ENCODE measurements at places on chromosomes 13 and 19.

GRCh38 chr13:45623516-45624090 is 8.1 kb upstream of the ERICH6B start:
- DNase-seq, result no peak

DNA sequence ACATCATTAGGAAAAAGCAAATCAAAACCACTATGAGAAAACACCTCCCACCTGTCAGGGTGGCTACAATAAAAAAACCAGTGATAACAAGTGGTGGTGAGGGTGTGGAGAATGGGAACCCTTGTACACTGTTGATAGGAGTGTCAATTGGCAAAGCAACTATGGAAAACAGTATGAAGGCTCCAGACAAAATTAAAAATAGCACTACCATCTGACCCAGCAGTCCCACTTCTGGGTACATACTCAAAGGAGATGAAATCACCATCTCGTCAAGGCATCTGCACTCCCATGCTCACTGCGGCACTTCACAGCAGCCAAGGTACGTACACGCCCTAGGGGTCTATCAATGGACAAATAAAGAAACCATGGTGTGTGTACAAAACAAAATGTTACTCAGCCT is 715.1 kb downstream of the UQCRFS1 start:
- DNase-seq, result no peak

DNA sequence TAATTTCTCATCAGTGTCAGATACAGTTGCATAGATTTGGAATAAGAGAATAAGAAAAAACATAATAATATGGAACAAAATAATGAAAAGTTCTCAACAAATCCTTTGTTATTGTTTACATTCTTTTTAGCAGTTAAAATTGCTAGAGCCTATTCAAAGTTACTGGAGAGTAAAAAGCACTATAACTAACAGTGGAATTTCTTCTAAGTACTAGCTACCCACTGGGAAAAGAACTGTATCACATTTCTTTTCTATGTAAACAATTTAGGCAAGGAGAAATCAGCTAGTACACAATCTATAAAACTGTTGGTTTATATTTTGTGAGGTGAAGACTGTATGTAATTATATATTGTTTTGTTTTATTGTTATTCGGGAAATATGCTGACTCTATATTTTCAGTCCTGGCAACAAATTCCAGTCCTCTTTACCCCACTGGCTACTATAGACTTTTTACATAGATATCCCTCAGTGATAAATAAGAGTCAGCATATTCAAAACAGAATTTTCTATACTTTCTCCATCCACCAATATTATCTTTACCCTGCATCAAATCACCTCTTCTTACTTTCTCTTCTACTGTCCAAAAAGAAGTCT is 222.0 kb downstream of the PCDH9 start:
- DNase-seq, result no peak

DNA sequence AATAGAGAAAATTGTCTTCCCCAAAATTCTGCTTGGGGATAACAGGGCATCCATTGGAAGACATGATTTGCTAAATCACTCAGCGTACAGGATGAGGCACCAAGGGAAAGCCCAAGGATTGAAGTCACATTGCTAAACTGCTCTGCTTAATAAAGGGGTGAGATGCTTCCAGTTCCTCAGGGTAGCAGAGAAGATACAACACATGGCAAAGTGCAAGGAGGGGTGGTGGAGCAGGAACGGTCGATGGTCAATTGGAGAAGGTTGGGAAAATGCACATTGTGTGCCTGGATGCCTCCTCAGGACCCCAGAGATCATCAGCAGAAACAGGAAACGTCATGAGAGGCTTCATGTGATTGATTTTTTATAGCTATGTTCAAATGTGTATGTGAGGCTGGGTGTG is 116.3 kb upstream of the SOX1 start:
- DNase-seq, result no peak

DNA sequence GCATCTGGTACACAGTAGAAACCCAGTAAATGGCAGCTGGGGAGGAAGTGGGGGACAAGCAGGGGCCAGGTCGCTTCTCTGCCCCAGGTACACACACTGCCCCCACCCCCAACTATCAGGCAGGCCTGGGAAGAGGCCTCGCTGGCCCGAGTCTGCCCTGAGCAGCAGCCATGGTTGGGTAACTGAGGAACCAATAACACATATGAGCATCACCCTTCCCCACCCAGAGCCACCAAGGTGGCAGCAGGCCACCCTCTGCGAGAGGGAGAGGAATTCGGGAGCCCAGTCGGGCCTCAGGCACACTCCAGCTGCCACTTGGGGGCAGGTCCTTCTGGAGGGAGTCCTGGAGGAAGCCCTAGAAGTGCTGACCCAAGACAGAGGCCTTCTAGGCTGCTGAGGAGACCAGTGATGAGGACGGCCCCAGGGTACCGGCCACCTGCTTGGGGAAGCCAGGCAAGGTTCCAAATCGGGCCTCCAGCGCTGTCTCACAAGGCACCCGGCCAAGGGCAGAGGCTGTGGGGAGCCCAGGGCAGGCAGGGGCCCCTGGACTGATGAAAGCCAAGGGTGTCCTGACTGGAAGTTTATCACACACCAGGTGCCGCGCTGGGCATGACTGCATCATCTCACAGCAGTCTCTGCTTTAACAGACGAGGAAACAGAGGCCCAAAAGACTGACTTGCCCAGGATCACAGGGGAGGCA is 14.0 kb upstream of the KPTN start:
- no peak for DNase-seq

GRCh38 chr13:80131204-80131603 is 209.7 kb downstream of the SPRY2 start:
- DNase-seq, result peak; percentile 86

- no peak for DNase-seq
Observed at GRCh38 chr13:46593398-46593797, 40.4 kb downstream of the LRCH1 start.

DNA sequence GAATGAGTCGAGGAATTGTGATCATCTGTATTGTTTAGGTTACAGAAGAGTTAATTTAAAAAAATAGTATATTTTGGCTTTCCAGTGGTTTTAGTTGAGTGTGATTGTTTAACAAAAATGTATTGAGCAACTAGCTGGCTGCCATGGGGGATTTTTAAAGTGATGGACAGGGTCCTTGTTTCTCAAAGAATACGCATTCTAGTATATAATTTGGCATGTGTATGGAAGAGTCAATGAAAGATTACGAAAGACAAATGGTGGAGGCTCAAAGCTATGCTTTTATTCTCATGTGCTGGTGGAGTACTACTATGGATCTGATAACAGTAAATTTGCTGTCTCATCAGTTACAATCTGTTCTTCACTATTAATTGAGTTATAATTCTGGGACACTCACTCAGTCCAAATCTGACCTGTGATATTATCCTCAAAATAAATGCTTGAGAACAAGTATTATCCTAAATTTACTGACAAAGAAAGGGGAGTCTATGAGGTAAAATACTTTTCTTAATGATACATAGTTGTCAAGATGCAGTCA is 240.0 kb downstream of the GPC6 start:
- no peak for DNase-seq

DNA sequence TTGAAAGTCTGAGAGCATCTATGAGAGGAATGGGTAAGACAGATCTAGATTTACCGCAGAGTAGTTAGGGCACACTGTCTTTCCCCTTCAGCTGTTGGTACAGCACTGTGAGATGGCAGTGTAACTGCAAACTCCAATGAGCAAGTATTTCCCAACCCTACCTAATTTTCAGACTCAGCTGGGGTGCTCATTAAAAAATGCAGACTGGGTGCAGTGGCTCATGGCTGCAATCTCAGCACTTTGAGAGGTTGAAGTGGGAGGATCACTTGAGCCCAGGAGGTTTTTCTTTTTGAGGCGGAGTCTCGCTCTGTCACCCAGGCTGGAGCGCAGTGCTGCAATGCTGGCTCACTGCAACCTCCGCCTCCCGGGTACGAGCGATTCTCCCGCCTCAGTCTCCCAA is 12.6 kb downstream of the QPCTL start:
- DNase-seq, result no peak

DNA sequence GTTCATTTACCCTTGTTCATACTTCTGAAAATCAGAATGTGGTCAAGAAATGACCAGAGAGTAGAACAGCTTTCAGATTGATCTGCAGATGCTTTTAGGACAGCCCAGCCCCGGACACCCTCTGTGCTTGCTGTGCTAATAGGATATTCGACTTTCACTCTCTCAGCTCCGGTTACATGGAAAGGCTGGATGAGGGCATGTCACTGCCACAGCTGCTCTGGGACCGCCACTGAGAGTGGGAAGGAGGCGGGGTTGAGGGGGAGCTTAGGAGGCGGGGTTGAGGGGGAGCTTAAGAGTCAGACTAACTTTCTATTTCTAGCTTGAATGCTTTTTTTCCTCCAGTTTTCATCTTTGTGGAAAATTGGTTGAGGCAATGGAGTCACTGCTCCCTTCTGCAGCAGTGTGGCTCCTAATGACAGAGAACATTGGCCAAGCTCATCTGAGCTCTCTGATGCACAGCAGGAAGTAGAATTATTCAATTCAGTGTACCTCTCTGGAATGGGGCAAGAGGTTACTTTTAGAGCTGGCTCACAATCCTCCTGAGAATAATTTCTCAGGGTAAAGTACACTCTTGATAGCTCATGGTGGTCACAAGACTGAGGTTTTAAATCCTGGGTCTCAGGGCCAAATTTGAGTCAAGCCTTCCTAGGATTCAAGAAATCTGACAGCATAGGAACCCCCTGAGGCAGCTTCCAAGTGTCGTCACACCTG is 74.6 kb upstream of the NPAS1 start:
- peak; percentile 89 for DNase-seq

DNA sequence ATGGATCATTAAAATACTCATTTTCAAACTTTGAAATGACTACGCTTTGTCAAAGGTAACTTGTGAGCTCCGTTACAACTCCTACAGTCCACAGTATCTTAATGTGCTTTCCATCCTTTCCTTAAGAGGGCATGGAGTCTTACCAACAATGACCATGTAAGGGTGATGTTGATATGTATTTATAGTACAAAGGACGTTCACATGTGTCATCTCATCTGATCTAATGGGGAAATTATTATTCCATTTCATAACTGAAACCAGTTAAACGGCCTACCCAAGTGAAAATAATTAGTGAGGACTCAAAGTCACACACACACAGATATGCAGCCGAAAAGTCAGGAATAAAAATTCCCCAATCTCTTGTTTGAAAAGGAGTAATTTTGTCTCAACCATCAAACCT is 9.6 kb downstream of the USP12 start:
- no peak for DNase-seq

DNA sequence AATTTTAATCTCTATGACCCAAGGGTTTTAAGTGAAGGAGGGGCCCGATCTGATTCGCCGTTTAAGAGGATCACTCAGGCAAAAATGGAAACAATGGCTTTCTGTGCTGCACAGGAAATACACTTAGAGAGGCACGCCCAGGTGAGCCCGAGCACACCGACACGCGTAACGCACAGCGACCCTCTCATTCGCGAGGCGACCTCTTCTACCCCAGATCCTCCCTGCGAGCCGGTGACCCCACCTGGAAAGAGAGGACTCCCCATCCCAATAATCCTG is 216 bp downstream of the SH2D3A start:
- DNase-seq, result no peak

DNA sequence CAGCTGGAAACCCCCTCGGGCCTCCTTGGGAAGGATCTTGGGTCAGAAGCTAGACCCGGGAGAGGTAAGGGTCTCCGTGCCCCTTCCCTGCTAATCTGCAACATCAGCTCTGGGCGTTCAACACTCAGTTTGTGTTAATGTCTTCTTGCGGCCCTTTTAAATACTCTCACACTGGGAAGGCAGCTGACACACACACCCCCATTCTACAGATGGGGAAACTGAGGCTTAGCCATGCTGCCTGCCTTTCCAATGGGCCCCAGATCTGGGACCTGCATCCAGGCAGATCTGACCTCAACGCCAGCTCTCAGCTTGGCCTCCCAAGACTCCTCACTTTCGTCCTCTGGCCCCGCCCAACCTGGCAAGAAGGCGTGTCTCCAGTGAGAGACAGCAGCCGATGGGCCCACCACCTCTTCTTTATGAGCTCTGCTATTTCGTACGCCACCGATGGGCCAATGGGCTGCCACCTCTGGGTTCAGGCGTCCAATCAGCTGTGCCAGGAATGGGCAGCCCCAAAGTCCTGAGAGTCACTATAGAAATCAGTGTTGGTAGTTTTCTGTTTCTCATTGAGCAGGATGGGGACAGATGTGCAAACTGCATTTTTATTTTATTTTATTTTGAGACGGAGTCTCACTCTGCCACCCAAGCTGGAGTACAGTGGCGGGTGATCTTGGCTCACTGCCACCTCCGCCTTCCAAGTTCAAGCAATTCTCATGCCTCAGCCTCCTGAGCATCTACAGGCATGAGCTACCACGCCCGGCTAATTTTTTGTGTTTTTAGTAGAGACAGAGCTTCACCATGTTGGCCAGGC is 43.8 kb downstream of the DNM2 start:
- DNase-seq, result peak; percentile 65

DNA sequence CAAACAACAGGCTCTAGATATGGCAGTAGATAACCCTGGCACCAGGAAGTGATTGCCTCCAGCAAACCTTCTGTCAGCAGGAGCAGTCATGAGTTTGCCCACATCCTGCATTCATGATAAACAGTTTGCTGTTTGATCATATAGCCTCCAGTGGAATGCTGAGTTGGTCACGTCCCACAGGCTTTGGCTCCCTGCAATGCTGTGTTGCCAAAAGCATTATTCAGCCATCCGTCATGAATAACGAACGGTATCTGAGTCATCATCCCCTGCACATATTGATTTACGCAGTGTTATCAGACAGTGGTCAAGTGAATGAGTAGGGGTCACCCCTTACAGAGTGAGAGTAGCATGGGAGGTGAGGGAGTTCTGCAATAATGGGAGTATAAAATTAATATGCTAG is 21.9 kb upstream of the ZNF432 start:
- DNase-seq, result no peak

DNA sequence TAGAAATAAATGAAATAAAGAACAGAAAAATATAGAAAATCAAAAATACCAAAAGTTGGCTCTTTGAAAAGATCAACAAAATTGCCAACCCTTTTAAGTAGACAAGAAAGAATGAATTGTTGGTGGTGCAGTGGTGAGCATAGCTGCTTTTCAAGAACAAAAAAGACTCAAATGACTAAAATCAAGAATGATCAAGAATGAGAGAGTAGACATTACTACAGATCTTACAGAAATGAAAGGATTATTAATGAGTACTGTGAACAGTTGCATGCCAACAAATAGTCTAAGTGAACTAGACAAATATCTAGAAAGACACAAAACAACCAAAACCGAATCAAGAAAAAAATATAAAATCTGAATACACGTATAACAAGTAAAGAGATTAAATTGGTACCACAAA is 53.9 kb downstream of the FNDC3A start:
- DNase-seq, result no peak

DNA sequence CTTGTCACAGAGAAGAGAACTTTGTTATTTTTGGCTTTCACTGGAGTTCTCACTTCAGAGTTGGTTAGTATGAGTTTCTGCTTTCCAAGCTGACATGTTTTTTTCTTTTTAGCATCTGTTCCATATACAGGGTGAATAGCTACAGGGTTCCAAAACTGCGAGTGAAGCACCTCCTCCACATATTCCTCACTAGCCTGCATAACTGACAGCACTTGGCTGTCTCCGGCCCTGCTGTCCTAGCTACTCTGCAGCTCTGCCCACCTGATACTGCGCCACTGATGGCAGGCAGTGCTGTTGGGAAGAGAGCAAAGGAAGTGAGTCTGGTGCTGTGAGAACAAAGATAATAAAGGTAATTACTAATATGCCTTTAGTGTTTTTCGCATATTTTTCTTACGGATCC is 6.8 kb downstream of the ATP8A2 start:
- no peak for DNase-seq
